Lung (tissue), 17 donors: ENCODE measurements at places on chromosomes 12 and 14. TPM values are rescaled to one million over a fixed set of nuclear protein-coding genes. Genes with fewer than 3 reads are reported as not detected.

- peak overlapping the region; percentile 74 for H3K4me3 ChIP-seq
- DNase-seq = peak; percentile 78
Observed at GRCh38 chr14:22837114-22837749, 847 bp downstream of the MMP14 start.

RIMBP2 gene
- 2.9 TPM for total RNA-seq

GRCh38 chr12:14510574-14510973 is 57.1 kb downstream of the PLBD1 start:
- no peak for DNase-seq
- no peaks in the 10 kb centered on the region for H3K4me1 ChIP-seq
- no peaks in the 10 kb centered on the region for H3K36me3 ChIP-seq
- H3K27ac ChIP-seq = no peak overlapping the region

DNA sequence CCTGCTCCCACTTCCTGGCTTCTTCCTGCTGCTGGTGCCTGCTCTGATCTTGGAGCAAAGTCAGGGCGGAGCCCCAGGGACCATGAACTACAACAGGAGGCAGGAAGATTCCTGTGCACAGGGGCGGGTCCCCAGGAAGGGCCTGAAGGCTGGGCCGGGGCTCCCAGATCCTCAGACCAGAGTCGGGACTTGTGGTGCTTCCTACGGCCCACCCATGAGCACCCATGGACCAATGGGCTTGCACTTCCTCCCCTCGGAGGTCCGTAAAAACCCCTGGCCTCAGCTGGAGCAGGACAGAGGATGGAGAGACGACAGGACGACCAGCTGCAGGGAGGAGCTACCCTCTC is 1287.1 kb downstream of the TMEM121 start:
- H3K27ac ChIP-seq = no peak overlapping the region
- H3K4me1 ChIP-seq = no peaks in the 10 kb centered on the region
- no peak for DNase-seq
- no peaks in the 10 kb centered on the region for H3K36me3 ChIP-seq
- H3K27me3 ChIP-seq = no peaks in the 10 kb centered on the region

DNA sequence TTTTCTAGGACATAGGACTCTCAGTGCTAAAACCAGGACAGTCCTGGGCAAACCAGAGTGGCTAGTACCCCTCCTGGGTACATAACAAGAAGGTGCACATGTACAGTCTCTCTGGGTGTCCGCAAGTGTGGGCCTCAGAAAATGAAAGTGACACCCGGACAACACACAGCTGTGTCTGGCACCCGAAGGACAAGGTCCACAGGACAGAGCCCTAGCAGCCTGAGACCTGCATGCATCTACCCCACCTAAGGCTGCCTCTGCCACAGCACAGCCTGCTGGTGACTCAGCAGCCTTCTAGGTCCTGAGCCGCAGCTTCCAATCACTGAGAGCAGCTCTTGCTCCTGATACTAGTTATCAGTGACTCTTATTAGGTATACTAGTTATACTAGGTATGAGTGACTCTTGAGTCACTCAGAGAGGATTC is 784.1 kb upstream of the TBX3 start:
- H3K4me1 ChIP-seq = no peaks in the 10 kb centered on the region
- H3K27ac ChIP-seq = no peak overlapping the region
- no peaks in the 10 kb centered on the region for H3K27me3 ChIP-seq
- DNase-seq = no peak
- no peak overlapping the region for H3K4me3 ChIP-seq

GRCh38 chr12:93081810-93082165 is 152.7 kb upstream of the EEA1 start:
- H3K27ac ChIP-seq = no peak overlapping the region
- no peaks in the 10 kb centered on the region for H3K36me3 ChIP-seq
- peaks cover 2% of the 10 kb centered on the region for H3K4me1 ChIP-seq
- no peak for DNase-seq
- no peak overlapping the region for H3K4me3 ChIP-seq
- H3K27me3 ChIP-seq = no peaks in the 10 kb centered on the region

- no peaks in the 10 kb centered on the region for H3K4me1 ChIP-seq
- no peak for DNase-seq
- no peaks in the 10 kb centered on the region for H3K36me3 ChIP-seq
- no peaks in the 10 kb centered on the region for H3K27me3 ChIP-seq
Observed at GRCh38 chr12:19423166-19423930, 15.9 kb upstream of the AEBP2 start.

- H3K27ac ChIP-seq = no peak overlapping the region
- H3K36me3 ChIP-seq = no peaks in the 10 kb centered on the region
- peaks cover 9% of the 10 kb centered on the region for H3K4me1 ChIP-seq
- DNase-seq = no peak
- H3K4me3 ChIP-seq = no peak overlapping the region
Observed at GRCh38 chr12:75738486-75738885, 227.1 kb upstream of the KRR1 start.

DNA sequence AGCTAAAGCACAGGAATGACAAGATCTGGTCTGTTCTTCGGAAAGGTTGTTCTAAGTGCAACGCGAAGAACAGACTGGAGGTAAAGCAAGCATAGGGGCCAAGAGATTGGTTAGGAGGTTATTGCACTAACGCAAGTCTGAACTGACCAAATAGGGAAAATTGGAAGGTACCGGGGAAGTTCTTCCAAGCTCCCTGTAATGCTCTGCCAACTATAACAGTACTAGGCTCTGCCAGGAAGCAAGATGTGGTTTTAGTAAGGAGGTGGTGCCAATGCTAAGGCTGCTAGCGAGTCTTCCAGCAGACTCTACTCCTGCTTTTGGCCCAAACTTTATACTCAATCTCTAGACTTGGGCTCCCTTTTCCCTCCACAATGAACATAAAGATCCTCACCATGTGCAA is 138.6 kb downstream of the PAWR start:
- no peak overlapping the region for H3K27ac ChIP-seq
- H3K4me3 ChIP-seq = no peak overlapping the region
- no peak for DNase-seq
- H3K36me3 ChIP-seq = no peaks in the 10 kb centered on the region
- peaks cover 13% of the 10 kb centered on the region for H3K4me1 ChIP-seq
- no peaks in the 10 kb centered on the region for H3K27me3 ChIP-seq

DNA sequence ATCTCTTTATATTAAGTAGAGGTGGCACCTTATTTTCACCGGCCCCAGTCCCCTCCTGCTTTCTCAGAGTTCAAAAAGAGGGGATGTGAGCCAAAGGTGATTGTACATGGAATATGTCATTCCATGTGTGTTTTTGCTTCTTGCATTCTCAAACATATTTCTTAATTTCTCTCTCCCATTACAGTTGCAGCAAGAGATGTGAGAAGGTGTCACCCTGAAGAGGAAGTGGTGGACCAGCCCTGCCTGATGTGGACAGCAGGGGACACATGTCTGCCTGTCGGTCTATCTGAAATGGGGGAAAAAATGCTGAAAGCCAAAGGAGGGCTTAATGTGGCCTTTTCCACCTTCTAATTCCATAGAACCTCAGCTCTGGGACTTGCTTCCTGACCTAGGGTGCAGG is 1.9 kb upstream of the FOXN3 start:
- peak overlapping the region; percentile 18 for H3K27ac ChIP-seq
- no peak overlapping the region for H3K4me3 ChIP-seq
- no peaks in the 10 kb centered on the region for H3K27me3 ChIP-seq
- peaks cover 8% of the 10 kb centered on the region for H3K4me1 ChIP-seq

DNA sequence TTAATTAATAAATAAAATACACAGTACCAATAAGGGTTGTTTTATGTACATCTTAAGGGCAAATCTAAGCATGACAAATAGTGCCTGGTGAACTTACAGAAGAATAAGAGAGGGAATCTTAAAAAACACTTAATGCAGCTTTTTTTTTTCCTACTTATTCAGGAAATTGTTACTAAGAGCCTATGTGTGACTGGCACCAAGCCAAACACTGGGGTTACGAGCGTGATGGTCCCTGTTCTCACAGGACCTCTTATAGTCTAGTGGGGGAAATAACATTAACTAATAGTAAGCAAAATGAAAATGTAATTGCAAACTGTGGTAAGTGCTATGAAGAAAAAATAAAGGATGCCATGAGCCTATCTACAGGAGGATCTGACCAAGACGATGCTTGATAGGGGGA is 53.6 kb downstream of the RTN1 start:
- H3K36me3 ChIP-seq = no peaks in the 10 kb centered on the region
- no peak for DNase-seq
- no peaks in the 10 kb centered on the region for H3K4me1 ChIP-seq
- H3K27ac ChIP-seq = no peak overlapping the region

DNA sequence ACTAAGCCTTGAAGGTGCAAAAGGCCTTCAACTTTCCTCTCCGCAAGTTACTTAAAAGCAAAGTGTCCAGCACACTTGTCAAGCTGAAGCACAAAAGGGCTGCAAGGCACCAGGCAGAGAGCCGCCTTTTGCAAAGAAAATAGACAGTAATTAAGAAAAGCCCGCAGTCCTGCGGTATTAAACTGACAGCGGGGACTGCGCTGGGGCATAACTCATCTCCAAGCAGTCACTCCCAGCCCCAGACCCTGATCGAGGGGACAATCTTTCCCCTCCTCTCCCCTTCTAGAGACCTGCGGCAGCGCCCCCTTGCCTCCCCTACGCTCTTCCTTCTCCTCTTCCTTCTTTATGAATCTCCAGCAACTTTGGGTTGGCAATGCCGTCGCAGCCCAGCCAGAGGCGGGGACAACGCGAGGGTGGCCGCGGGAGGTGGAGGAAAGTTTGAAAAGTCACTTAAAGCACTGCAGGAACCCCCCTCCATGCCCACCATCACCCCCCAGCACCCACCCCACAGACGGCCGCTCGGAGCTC is 200.9 kb upstream of the CAND1 start:
- no peak overlapping the region for H3K27ac ChIP-seq
- no peaks in the 10 kb centered on the region for H3K36me3 ChIP-seq
- H3K27me3 ChIP-seq = peaks cover 19% of the 10 kb centered on the region
- peak; percentile 15 for DNase-seq

DNA sequence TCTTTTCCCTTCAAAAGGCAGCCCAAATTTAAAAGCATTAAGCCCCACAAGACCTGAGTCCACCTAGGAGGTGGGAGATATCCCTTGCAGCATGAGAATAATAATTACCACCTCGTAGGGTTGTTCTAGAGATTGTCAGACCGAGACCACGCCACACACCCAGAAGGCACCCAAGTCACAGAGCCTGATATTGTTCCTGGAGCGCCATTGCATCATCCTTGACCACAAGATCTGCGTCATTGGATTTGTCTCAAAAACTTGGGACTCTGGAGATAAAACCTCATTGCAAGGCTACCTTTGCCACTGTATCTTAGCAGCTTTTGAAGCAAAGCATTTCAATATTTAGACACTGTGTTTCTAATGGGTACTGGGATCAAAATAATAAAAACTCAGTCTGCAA is 29.4 kb upstream of the PPP2R5C start:
- no peak overlapping the region for H3K27ac ChIP-seq
- no peaks in the 10 kb centered on the region for H3K27me3 ChIP-seq
- no peaks in the 10 kb centered on the region for H3K36me3 ChIP-seq

DNA sequence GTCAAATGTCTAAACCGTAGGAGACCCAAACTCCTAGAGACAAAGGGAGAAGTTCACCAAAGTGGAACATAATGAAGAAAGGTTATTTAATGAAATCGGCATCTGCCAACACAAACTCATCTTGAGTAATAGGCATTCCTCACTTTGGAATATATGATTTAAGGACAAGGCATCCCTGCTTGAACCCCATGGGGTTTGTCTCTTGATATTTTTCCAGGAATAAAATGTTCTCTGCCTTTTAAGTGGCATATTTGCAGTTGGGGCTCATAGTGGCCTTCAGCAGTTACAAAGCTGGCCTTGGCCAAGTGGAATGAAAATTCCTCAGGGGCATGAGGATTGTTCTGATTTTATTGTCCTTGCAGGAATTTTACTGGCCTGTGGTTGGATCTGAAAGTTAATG is 7.1 kb downstream of the POP5 start:
- H3K36me3 ChIP-seq = peaks cover 69% of the 10 kb centered on the region
- DNase-seq = no peak
- H3K27ac ChIP-seq = no peak overlapping the region
- H3K4me1 ChIP-seq = no peaks in the 10 kb centered on the region
- no peak overlapping the region for H3K4me3 ChIP-seq

GLIPR1L1 gene
- total RNA-seq = not detected
